Sigmoid colon (tissue), 7 donors: ENCODE measurements at places on chromosomes 12 and 14.
A peak's percentile ranks its signal among the peaks of the same experiment; 100 is the strongest.

DNA sequence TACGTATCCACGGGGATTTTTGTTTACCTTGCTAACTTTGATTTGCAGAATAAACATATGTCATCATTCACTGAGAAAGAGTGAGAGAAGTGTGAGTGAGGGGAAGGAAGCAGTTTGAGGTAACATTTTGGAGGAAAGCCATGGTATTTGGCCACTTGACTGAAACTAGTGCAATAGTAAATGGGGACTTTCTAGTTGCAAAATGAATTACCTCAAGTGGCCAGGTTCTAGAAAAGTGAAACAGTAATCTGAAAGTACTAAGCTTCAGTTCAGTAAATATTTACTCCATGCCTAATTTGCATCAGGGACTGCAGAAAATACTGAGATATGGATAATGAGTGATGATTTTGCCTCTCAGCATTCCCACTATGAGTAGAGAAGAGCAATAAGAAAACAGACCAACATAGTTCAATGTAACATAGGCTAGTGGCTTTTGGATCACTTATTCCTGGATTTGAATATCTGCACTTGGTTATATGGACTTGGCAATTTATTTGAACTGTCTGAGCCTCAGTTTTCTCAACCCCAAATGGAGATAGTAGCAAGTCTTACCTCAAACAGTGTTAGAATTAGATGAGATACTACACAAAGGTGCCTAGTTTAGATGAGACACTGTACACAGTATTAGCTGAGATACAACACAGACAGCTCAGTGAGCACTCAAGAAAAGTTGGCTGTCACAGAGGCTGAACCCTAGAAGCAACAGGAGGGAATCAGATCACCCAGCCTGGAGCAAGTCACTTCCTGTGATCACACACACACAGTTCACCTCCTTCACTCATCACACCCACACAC lies 439.1 kb downstream of the NPAS3 start:
- DNase-seq, result no peak

- no peak for DNase-seq
Measured at GRCh38 chr14:88904864-88905263, 80.4 kb downstream of the TTC8 start.

DNA sequence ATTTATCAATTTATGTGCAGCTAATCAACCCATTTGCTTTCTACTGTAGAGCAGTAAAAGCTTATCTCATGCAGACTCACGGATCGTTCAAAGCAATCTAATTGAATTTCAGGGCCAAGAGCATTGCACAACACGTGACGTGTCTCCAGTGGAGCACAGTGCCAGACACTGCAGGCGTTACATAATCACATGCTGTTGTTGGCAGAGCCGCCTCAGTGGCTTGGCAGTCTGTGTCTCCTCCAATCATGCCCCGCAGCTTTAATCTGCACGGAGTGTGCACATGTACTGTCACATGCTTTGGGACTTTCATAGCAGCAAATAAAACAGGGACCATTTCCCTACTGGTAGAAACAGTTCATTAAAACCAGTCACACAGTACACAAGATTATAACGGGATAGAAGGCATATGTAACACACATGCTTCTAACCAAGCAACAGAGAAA lies 309.3 kb downstream of the ITPR2 start:
- peak; percentile 97 for DNase-seq

- no peak for DNase-seq
Measured at GRCh38 chr14:31556191-31556590, 5.0 kb upstream of the NUBPL start.

DNA sequence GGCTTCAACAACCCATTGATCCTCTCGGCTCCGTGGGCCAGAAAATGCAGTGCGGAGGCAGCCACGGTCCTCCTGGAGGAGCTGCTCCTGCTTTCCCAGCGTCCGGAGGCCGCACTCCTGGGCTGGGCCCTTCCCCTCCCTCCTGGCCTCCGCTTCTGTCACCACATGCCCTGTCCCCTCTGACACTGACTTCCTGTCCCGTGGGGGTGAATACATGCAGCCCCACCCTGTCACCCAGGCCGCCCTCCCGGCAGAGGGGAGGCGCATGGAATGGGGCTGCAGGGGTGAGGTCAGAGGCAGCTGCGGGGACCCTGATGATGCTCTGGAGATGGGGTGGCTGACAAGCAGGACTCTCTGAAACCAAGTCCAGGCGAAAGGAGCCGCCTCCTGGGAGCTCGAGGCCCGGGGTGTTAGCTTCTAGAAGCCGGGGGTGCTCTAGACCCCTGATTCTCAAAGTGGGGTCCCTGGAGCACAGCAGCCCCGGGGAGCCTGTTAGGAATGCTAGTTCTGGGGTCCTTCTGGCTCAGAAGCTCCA lies 32.2 kb downstream of the NOC4L start:
- DNase-seq, result no peak

DNA sequence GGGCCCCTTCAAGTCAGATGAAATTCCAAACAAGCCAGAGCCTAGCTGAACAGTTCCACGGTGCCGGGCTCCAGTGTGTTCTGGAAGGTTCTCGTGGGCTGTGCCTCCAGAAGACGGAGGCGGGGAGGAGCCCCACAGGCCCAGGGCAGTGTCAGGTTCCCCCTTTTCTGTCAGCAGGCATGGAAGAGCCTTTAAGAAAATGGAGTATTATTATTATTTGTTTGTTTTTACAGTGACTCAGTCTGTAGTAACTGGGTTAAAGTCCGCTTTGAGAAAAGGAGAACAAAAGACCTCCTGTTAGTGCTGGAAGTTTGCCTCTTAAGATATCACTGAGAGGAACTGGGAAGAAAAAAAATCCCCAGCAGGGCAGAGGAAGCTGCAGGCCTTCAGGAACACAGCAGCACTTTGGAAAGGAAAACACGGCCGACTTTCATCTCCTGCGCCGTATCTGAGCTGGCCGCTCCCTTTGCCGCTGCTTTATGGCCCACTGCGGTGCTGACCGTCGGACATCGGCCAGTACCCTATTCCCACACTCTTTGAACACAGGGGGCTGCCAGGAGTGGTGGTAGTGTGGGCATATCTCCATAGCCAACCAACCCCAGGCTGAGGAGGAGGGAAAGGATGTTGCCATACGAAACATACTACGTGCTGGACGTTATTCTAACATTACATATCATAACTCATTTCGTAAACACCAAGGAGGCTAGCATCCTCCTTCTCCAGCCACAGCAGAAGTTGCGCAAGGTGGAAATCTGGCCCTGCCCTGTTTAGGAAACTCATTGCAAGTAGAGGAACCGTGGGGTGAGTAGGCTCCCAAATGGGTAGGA lies 194.0 kb downstream of the ZFP36L1 start:
- peak; percentile 88 for DNase-seq

- DNase-seq, result no peak
Measured at GRCh38 chr12:1638203-1638602, 9.2 kb downstream of the WNT5B start.

GRCh38 chr14:53542732-53543131 lies 389.6 kb upstream of the DDHD1 start:
- no peak for DNase-seq

GRCh38 chr14:55832974-55833373 lies 253.0 kb downstream of the KTN1 start:
- DNase-seq, result no peak

DNA sequence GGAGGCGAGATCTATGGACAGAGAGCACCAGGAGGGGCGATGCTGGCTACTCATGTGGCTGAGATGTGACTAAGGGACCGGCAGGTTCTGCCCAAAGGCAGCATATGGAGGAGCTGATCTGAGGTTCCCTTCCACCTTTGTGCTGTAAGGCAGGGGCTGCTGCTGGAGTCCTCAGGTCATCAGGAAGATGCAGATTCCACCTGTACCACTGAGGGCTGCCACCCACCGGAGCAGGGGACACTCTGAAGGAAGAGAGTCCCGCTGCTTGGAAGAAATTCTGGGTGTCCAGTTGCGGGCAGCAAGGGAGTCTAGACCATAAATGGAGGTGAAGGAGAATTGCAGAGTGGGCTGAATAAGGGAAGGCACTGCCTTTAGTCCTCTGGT lies 55.3 kb downstream of the PLEKHG3 start:
- DNase-seq, result no peak
